EH (cell line): ENCODE measurements at places on chromosomes 6 and 20.

- DNase-seq: no peak
Observed at GRCh38 chr6:90177544-90178383, 118.9 kb downstream of the BACH2 start.

GRCh38 chr6:139590206-139590605 lies 215.8 kb upstream of the CITED2 start:
- DNase-seq: no peak

DNA sequence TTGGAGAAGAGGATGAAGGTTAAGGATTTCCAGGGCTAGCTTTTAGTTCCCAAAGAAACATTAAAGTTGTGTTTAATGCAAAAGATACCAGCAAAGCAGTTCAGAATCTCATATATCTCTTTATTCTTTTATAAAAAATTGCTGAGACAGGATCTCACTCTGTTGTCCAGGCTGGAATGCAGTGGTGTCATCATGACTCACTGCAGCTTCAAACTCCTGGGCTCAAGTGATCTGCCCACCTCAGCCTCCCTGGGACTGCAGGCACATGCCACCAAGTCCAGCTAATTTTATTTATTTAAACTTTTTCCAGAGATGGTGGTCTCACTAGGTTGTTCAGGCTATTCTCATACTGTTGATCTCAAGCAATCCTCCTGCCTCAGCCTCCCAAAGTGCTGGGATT lies 41.1 kb upstream of the CAP2 start:
- peak; percentile 69 for DNase-seq

DNA sequence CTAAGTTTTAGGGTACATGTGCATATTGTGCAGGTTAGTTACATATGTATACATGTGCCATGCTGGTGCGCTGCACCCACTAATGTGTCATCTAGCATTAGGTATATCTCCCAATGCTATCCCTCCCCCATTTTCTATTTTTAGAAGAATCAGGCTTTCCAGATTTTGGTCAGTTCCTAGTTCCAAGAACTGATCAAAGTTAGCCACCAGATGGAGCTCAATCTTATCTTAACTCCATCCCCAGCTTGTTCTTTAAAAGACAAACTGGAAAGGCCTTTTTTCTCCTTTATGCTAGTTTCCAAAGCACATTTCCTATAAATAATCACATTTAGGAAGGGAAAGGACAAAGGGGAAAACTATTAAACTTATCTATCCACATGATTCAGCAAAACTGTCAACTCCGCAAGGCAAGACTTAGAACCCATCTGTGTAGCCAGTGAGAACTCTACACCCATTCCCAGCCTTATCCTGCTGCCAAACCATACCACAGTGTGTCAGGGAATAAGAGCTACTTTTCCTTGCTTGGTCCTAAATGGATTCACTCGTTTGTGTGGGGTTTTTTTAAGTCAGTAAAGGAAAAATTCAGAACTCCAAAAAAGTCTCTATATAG lies 22.8 kb upstream of the KHDC1 start:
- DNase-seq: peak; percentile 72

DNA sequence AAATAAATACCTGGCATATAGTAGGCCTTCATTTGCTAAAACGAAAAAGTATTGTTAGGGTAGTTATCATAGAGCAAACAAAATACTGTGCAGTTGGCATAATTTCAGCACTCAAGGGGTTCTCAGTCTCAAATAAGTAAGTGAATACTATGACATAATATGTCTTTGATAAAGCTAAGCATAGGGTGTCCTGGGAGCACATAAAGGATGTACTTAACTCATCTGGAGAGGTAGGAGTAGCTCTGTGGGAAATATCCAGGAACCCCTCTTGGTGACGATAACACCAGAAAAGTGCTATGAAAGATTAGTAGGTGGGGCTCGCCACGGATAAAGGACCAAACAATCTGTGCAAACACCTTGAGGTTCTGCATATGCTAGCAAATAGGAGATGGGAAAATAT lies 23.2 kb downstream of the VNN1 start:
- DNase-seq: no peak

DNA sequence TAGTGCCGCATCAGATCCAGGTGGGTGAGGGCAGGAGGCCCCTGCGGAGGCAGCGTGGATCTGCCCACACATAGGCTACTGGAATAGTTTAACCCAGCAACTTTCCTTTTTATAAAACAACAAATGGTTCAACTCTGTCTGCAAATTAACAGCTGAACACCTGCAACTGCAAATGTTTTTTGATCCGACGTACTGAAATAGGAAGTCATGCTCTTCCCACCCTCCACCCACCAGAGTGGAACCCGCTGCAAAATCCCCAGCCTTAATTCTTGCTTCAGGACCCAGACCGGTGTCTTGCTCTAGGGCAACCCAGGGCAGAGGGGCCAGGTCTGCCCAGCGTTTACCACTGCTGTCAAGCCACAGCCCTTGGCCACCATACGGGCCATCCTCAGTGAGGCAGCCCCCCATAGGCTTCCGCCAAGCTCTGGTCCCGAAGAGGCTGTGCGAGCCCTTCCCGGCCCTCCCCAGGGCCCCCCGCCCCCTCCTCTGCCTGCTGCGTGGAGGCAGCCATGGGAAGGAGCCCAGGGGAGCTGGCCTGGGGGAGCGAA lies 334.3 kb downstream of the ZFAND3 start:
- no peak for DNase-seq

- peak; percentile 82 for DNase-seq
Observed at GRCh38 chr20:35369804-35370203, 42.0 kb downstream of the UQCC1 start.

DNA sequence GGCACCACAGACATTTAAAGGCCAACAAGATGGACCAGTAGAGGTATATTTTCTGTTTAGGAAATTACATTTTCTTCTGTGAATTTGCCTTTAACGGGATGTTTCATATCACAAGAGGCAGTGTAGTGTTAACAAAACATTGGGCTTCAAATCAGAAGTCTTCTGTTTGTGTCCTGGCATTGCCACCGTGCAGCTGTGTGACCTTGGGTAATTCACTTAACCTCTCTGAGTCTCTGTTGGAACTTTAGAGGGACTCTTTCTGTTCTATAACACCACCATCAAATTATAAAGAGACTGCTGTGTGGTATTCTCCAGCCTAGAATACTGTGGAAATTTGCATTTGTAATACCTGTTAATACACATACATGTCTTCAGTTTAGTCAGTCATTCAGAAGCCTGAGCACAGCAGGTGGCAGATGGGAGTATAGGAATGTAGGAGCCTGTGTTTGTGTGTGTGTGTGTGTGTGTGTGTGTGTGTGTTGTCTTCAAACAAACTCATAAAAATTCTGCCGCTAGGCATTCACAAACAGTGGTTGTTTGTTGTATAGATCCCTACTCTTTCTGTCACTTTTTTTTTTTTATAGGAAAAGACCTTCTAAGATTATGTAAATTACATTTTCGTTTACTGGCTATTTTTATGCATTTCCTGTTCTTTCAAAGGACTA lies 22.6 kb downstream of the UST start:
- no peak for DNase-seq

GRCh38 chr20:9286501-9287461 lies 217.9 kb downstream of the PLCB4 start:
- DNase-seq: peak; percentile 51

- no peak for DNase-seq
Observed at GRCh38 chr20:47067776-47068175, 173.1 kb downstream of the EYA2 start.

DNA sequence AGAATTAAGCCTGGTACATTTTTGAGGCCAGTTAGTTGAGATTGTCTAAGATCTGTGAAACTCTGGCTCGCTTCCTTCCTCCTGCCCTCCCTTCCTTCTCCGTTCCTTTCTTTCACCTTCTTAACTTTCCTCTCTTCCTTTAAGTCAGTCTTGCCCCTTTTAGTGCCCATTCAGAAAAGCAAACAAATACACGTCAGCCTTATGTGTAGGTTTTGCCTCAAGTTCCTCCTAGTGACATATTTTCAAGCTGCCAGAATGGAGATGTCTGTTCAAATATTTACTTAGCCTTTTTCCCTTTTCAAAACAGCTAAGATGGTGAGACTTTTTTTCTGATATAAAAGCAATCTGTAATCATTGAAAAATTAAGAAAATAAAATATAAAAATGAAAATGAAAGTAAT lies 178.4 kb downstream of the FARS2 start:
- no peak for DNase-seq

- DNase-seq: peak; percentile 62
Observed at GRCh38 chr6:107763946-107764345, 60.2 kb downstream of the SCML4 start.

DNA sequence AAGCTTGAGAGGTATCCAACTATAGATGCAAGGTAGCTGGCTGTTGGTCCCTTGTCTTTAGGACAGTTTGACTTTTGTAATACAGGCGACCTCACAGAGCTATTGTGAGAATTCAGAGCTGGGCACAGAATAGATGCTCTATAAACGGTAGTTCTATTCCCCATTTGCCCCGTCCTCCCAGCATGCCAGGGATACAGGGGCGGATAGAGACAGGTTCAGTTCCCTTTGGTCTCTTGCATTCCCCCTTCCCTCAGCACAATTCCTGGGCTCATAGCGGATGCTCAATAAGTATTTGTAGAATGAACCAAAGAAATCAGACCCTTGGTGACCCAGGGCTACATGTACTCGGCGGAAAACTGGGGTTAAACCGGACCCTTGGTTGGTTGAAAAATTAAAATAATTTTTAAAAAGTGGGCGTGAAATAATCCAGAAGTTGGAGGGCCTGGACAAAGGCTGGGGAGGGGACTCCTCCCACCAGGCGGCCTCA lies 707 bp upstream of the TOP1 start:
- DNase-seq: no peak

DNA sequence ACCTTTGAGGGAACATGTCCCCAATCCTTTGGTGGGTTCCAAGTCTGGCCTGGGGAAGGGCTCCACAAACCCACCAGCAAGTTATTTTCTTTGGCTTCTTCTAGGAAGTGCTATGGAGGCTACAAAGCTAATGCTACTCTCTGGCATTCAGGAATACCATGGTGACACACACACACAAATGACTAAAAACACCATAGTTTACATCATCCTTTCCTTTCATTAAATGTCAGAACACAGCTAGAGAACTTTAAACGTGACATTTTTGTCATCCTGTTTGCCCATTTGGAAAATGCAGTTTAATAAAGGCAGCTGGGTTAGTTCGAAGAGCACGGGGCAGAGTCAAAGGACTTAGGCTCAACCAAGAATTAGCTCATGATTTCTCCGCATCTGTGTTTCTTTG lies 40.2 kb upstream of the PROKR2 start:
- DNase-seq: peak; percentile 16

GRCh38 chr6:122476131-122476530 lies 4.5 kb upstream of the SERINC1 start:
- peak; percentile 27 for DNase-seq

GRCh38 chr20:13913131-13913530 lies 77.3 kb downstream of the SEL1L2 start:
- no peak for DNase-seq

DNA sequence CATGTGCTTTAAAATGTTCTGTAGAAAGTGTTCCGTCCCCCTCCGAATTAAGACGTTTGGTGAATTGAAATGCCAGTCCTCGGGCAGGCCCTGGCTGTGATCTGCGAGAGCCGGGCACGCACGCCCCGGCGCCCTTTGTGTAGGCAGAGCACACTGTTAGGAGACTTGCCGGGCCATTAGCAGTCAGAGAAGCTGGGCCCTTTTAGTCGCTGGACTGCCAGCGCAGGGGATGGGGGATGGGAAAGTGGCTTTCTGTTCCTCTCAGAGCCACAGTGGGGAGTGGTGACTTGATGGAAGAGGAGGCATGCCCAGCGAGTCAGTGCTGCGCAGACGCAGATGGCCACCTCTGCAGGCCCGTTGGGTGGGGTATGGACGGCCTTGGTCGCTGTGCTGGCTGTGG lies 2.2 kb downstream of the PPP1R3G start:
- DNase-seq: no peak

DNA sequence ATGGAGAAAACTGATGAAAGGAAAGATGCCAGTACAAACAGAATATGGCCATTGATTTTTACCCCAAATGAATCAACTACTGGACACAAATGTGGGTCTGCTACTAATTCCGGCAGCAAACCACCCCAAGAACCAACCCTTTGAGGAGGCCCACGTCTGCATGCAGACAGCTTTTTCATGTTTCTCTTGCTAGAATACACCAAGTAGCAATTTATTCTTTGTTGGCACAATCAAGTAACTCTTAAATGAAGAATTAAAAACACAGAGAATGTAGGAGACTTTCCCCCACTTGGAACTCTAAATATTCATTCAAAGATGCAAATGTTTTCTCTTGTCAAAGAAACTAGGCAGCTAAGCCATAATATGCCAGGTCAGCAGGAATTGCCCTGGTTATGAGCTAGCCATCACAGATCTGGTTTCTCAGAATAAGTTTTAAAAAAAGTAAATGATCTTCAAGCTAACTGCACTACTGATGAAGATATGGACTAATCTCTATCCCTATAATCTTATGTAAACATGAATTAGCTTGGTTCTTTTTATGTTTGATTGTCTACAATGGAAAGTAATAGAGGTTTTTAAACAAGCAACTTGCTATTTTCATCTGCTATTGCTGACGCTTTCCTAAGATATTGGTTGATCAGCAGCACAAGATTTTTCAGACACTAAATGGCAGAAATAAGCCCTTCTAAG lies 163.1 kb upstream of the THEMIS start:
- no peak for DNase-seq

GRCh38 chr6:142530566-142530965 lies 228.8 kb downstream of the ADGRG6 start:
- DNase-seq: peak; percentile 4

- no peak for DNase-seq
Observed at GRCh38 chr6:127854009-127854408, 46.8 kb downstream of the THEMIS start.

- DNase-seq: no peak
Observed at GRCh38 chr20:16106191-16106849, 466.9 kb downstream of the KIF16B start.

GRCh38 chr20:1509237-1509636 lies 18.0 kb upstream of the SIRPB2 start:
- peak; percentile 21 for DNase-seq

- DNase-seq: no peak
Observed at GRCh38 chr6:87279196-87279595, 43.2 kb upstream of the SMIM8 start.

- peak; percentile 60 for DNase-seq
Observed at GRCh38 chr6:163536770-163537169, 122.3 kb downstream of the QKI start.

- peak; percentile 54 for DNase-seq
Observed at GRCh38 chr6:129183681-129184301, 300.9 kb downstream of the LAMA2 start.
